ENCODE measurements at places on chromosomes 4 and X. TPM values are rescaled to one million over a fixed set of nuclear protein-coding genes. Genes with fewer than 3 reads are reported as not detected.

The TSPAN7 gene
- 0.13 TPM for total RNA-seq

- H3K36me3 ChIP-seq: no peaks in the 10 kb centered on the region
- DNase-seq: no peak
- H3K4me1 ChIP-seq: no peaks in the 10 kb centered on the region
- no peak overlapping the region for H3K4me3 ChIP-seq
Measured at GRCh38 chrX:139213241-139213709, 317.3 kb upstream of the F9 start.

The MAP3K15 gene
- 4.9 TPM for total RNA-seq

DNA sequence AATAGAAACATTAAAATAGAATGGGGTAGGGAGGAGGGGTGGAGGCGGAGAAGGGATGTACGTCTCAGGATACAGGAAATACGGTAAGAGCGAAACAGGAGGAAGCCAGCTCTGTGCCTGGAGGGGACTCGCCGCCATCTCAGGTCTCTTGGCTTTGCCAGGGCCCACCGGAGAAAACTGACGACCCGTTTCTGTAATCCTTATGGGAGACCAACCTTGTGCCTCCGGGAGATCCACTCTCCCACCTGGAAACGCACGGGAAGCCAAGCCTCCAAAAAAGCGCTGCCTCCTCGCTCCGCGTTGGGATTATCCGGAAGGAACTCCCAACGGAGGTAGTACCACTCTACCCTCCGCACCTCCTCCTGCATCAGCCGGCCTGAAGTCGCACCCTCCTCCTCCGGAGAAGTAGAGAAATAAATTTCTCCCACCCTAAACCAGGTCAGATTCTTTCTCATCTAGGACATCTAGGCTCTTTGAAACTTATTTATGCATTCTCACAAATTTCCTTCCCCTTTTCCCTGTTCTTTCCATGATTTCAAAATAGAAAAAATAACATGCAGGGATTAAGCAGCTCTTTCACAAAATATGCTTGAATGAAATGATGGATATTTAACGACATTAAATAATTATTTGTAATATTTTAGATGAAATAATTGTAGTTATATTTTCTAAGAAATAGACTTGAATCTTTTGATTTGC lies at the start of gene NBDY:
TSS of gene NBDY (plus strand) at position 92 of the 699 bp plus-strand sequence. CDS start at position 203, 111 bp downstream.
- H3K27me3 ChIP-seq: no peaks in the 10 kb centered on the region
- no peak for DNase-seq
- peak within 1 kb of the TSS; percentile 83 for H3K4me3 ChIP-seq
- H3K27ac ChIP-seq: peak within 1 kb of the TSS; percentile 85
- H3K4me1 ChIP-seq: peaks cover 9% of the 10 kb centered on the region

GRCh38 chr4:38468339-38468866 lies 195.6 kb upstream of the KLF3 start:
- no peak overlapping the region for H3K4me3 ChIP-seq
- H3K36me3 ChIP-seq: no peaks in the 10 kb centered on the region
- H3K4me1 ChIP-seq: no peaks in the 10 kb centered on the region
- H3K27me3 ChIP-seq: no peaks in the 10 kb centered on the region

DNA sequence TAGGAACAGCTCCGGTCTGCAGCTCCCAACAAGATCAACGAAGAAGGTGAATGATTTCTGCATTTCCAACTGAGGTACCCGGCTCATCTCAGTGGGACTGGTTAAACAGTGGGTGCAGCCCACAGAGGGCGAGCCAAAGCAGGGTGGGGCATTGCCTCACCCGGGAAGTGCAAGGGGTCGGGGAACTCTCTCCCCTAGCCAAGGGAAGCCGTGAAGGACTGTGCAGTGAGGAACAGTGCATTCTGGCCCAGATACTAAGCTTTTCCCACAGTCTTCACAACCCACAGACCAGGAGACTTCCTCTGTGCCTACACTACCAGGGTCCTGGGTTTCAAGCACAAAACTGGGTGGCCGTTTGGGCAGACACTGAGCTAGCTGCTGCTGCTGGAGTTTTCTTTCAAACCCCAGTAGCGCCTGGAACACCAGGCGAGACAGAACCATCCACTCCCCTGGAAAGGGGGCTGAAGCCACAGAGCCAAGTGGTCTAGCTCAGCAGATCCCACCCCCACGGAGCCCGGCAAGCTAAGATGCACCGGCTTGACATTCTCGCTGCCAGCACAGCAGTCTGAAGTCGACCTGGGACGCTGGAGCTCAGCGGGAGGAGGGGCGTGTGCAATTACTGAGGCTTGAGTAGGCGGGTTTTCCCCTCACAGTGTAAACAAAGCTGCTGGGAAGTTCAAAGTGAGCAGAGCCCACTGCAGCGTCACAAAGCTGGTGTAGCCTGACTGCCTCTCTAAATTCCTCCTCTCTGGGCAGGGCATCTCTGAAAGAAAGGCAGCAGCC lies 84.6 kb downstream of the THOC2 start:
- no peak overlapping the region for H3K27ac ChIP-seq
- no peak overlapping the region for H3K4me3 ChIP-seq
- peaks cover 13% of the 10 kb centered on the region for H3K36me3 ChIP-seq
- peaks cover 6% of the 10 kb centered on the region for H3K4me1 ChIP-seq
- no peak for DNase-seq

DNA sequence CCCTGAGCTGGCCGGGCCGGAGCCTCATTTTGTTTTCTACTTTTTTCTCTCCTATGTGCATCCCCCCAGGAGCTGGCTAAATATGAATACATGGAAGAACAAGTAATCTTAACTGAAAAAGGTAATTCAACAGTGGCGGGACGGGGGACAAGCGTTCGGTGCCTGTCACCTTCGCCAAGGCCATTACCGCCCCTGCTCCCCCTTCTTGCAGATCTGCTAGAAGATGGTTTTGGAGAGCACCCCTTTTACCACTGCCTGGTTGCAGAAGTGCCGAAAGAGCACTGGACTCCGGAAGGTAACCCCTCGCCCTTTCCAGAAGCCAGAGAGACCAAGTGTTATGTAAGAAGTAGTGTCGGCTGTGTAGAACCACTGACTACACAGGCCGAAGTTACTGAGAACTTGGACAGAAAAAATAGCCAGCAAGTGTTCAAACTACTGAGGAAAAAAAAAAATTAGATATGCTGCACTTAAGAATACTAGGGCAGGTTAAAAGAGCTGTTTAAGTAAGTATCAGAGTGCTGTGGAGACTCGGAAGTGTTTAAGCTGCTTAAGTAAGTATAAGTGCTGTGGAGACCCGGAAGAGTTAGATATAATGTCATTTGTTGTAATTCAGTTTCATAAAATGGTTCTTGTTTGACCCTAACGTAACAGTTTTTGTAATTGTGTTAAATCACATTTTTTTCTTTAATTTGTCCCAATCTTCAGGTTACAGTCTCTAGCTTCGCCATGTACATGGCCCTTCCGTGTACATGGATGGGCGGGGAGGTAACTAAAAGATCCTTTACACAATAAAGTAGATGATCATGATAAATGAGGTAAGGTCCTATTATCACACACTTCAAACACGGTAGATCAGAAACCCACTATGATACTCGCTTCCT lies 856 bp downstream of the SAT1 start:
- H3K36me3 ChIP-seq: peaks cover 3% of the 10 kb centered on the region
- DNase-seq: no peak
- H3K4me3 ChIP-seq: peak overlapping the region; percentile 79
- H3K4me1 ChIP-seq: no peaks in the 10 kb centered on the region

DNA sequence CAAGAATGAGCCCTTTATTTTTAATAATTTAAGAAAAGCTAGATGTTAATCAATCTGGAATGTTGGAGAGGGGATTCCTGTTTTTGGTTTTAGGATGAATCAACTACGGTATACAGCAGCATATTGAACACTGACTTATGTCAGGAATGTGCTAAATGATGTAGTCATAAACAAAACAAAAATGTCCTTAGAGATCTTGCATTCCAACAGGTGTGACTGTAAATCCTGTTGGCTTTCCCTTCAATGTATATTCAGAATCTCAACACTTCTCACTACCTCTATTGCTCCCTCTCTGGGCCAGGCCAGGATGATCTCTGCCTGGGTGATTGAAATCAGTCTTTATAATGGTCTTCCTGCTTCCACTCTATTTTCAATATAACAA lies 37.8 kb upstream of the BDH2 start:
- no peak overlapping the region for H3K27ac ChIP-seq
- no peak for DNase-seq
- no peaks in the 10 kb centered on the region for H3K4me1 ChIP-seq
- H3K27me3 ChIP-seq: no peaks in the 10 kb centered on the region
- peaks cover 31% of the 10 kb centered on the region for H3K36me3 ChIP-seq

All from Panc1 (cell line).